ENCODE measurements at places on chromosomes 11 and 22.

DNA sequence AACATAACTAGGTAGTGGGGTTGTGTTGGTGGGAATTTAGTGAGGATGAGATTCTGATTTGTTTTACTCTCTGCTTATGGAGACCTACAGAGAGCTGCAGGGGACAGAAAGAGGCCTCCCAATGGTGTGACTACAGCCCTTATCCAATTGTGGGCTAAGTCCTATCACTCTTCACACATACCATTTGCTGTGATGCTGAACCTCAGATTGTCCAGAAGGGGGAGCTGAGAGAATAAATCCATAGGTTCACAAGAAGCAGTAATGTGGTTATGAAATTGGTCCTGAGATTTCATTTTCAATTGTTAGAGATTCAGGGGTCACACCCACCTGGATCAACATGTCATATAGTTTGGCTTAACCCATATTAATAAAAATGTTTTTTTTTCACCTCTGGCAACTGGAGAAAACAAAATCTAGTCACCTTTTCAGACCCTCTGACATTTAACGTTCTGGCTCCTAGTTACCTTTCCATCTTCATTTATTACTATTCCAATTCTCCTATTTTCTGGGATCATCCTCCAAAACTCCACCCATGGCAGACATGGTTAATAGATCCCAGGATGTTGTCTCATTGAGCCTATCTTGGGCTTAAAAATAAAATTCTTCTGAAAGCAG is 53.3 kb upstream of the PTPN5 start:
- DNase-seq = peak; percentile 26

- no peak for DNase-seq
Measured at GRCh38 chr11:33721426-33721825, 14.8 kb downstream of the CD59 start.

DNA sequence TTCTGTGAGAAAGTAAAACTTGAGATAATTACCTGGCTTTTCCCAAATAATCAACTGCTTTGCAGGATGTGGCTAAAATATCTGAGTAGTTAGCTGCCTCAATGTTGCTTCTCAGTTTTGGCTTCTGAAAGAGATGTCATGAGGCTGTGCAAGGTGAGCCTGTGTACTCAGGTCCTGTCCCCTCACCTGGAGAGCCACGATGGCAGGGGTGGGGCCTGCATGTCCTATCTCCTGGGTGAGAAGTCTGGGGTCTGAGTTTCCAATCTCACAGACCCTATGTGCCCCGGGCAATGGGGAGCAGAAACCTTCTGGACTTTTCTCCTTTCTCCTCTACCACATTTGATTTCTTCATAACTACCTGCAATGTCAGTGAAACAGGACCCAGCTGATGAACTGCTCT is 338.6 kb upstream of the B3GAT1 start:
- DNase-seq = no peak

DNA sequence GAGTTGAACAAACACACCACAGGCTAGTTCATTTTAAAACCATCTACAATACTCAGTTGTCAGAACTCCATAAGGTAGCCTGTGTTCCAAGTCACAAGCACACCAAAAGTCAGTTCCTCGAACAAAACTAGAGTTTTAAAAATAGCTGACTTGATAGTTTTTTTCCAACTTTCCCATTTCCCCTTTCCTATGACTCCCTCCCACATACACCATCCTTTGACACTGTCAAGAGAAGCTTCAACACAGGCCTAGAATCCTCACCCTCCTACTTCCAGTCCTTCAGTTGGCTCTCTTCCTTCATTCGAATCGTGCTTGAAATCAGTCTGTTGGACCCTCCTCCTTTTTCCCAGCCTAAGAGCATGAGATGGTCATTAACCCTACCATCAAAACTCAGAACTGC is 105.7 kb upstream of the AKIP1 start:
- DNase-seq = no peak

GRCh38 chr11:129395883-129396282 is 20.2 kb downstream of the BARX2 start:
- no peak for DNase-seq

Data from NCI-H460 (cell line).